GM19239 (cell line): ENCODE measurements at places on chromosomes 3 and 15.

DNA sequence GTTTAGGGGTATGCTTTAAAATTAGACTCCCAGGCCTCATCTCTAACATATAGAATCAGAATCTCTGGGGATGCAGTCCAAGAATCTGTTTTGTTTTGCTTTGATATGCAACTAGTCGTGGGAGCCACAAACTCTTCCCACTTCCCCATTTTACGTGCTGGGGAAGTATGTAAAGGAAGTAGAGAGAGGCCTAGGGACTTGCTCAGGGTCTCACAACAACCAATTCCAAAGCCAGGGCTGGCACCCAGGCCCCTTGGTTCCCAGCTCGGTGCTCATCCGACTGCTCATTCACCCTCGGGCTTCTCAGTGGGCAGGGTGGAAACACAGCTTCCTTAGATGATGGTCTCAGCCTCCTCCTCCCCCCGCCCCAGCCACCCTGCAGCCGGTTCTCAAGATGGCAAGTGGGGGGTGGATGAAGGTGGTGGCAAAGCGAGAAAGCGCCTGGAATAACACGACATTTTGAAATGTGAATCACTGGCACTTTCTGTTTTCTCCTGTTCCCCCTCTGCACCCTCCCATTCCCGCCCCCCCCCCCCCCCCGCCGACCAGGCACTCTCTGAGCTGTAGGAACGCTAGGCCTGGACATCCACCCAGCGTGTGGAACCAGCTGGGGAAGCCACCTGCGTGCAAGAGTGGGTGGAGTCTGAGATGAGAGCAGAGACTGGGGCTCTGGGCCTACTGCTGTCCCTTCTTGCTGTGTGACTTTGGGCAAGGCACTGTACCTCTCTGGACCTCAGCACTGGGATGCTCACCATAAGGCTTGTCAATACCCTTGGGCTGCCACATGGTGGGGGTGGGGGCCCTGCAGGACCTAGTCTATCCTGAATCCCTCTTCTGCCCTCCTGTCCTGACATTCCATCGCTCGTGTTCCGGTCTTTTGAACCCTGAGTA is 214.5 kb downstream of the RPLP1 start:
- DNase-seq, result peak; percentile 41

GRCh38 chr3:128312271-128312670 is 154.4 kb downstream of the DNAJB8 start:
- DNase-seq, result no peak

DNA sequence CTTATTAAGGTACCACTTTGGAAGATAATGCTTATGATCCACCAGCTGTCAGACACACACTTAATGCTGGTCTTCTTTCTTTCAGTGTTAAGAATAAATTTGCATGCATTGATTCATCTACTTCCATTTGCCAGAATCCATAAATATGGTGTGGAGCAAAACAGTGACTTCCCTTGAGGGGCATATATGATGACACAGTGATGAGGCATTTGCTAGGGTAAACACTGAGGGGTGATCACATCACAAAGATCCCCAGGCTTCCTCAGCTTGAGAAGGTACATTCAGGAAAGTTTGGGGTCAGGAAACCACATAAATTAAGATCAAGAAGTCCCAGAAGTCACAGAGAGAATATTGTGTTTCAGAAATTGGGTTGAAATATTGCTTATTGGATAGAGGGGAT is 9.9 kb upstream of the ZBED2 start:
- no peak for DNase-seq

- DNase-seq, result no peak
Observed at GRCh38 chr15:99086327-99086667, 18.6 kb upstream of the SYNM start.

DNA sequence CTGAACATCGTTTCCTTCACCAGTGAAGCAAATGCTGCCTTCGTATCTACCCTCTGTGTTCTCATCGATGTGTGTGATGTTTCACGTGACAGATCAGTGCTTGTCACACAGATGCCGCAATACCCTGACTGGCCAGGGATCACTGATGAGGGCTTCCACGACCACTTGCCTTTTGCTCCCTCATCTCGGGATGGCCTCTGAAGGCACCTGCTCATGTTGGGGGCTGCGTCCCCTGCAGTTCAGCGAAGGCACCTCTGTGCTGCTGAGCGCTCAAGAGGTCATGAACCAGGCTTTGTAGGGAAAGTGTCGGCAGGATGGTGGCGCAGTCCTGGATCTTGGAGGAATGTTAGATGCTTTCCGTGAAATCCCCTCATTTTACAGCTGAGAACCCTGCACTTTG is 79.2 kb upstream of the KLF13 start:
- no peak for DNase-seq

- no peak for DNase-seq
Observed at GRCh38 chr3:16140116-16140893, 34.2 kb upstream of the GALNT15 start.

- DNase-seq, result no peak
Observed at GRCh38 chr3:58178528-58179234, 32.1 kb downstream of the DNASE1L3 start.

DNA sequence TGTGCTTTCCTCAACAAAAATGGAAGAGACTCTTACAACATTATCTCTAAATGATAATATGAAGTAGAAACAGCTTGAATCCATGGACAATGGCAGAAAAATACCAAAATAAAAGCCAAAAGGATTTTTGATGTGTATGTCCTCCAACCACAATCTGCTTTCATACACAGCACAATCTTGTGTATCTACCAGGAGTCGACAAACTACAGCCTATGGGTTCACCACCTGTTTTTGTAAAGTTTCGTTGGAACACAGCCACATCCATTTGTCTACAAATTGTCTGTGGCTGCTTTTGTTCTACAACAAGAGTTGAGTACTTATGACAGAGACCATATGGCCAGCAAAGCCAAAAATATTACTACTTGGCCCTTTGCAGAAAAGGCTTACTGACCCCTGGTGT is 88.7 kb upstream of the UBE2E2 start:
- no peak for DNase-seq

DNA sequence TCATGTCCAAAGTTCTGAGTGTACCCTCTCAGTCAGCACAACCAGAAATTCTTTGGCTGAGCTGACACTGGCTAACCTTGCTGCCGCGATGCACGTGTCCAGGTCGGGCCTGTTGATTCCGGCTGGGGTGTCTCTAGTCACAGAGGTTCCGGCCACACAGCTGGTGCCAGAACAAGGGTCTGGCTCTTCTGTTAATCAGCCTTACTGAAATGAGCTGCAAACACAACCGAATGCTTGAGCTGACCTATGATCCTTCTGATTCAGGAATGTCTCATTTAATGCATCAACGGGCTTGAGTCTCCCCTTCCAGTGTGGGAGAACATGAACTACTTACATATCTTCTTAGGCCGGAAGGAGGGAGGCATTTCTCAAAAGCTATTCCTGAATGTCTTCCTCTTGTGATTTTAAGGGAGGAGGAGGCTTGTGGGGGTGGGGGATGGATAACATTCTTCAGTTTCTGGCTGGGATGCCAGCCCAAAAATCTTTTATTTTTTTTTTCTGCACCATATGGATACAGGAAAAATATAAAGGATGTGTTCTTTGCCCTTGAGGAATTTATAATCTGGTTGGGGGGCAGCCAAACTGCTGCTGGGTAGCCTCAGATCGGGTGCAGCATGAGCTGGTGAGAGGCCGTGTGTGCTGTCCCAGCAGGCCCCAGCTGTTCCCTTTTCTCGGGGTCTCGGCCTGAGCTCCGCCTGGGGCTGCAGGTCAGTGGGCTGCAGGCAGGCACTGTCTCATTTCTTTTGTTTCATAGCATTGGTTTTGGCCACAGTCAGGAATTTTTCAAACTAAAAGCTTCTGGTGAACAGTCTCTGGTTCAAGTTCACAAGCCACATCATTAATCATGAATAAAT is 319.1 kb upstream of the TBL1XR1 start:
- no peak for DNase-seq

GRCh38 chr3:97510795-97511194 is 253.8 kb upstream of the ARL6 start:
- DNase-seq, result no peak

DNA sequence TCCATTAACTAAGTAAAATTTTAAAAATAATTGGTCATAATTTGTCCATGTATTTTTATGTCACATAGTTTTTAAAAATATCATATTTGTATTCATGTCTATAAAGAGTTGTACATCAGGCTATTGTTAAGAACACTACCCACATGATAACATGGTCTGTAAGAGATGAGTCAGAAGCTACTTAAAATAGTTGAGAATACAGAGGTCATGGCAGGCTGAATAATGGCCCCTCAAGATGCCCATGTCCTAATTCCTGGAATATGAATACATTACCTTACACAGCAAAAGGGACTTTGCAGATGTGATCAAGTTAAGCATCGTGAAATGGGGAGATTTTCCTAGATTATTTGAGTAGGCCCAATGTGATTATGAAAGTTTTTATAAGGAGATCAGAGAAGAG is 782.9 kb upstream of the GOLIM4 start:
- no peak for DNase-seq

DNA sequence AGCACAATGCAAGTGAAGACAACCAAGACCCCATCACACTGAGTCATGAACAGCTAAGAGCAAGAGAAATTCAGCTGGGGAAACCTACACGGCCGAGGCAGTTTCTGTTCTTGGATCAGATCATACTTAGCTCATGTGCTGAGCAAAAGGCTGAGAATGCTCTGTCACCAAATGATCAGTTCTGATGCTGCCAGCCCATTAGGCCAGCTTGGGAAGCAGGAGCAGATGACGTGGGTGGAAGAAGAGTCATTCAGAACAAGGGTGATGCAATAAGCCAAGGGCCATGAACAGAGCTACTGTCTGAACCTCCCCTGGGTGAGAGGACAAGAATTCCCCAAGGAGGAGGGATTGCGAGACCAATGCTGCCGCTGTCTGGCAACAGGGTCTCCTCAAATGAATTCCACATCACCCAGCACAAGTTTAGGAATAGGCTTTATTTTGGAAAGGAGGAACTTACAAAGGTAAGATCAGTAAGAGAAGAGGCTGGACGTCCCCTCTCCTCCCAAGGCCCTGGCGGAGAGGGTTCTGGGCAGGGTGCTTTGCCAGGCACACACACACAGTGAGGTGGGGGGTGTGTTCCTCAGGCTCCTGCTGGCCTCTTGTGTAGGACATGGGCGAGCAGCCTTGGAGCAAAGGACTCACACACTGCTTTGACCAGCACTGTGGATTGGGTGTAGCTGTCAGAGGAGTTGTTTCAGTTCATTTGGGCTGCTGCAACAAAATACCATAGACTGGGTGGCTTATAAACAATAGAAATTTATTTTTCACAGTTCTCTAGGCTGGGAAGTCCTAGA is 65.6 kb upstream of the CTXND1 start:
- DNase-seq, result no peak

- DNase-seq, result no peak
Observed at GRCh38 chr15:49721621-49722020, 100.8 kb downstream of the DTWD1 start.

DNA sequence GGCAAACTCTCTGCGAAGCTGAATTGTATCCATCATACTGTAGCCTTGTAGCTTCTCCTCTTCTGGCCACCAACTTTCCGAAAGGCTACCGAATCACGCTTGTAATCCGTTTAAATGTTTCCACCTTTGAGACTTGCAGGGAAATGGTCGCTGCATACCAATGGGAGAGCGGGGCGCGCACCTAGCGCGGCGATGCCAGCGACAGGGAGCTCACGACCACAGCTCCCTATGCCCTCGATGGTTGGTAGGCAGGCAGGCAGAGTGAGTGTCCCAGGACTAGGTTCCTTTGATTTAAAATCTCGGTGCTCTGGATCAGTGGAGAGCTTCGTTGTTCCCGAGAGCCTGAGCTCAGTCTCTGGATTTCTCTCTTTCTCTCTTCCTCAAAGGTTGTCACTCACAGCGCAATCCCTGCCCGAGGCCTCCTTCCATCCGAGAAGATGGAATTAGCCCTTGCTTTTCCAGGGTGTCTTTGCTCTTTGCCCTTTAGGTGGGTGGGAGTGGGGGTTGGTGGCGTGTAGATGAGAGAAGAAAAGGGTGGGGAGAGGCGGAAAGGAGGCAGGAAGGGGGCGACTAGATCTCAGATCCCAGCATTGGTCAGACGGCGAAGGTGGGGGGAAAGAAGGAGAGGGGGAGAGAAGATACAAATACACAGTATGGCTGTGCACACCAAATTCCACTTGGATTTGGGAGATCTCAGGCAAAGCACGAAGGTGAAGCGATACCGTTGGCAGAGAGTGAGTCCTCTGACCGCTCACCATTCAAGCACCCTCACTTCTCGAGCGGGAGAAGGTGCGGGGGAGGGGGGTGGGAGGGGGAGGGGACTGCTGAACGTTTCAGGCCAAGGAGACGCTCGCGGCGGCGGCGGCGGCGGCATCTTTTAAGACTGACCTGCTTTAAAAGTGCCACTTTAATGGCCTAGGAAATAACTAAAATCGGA is at the start of gene SLITRK3:
SLITRK3 (minus strand) TSS at position 745 of the 937 bp plus-strand sequence. CDS start 5,554 bp downstream, outside the sequence.
- DNase-seq, result no peak

- peak; percentile 30 for DNase-seq
Observed at GRCh38 chr3:47475029-47475569, 642 bp downstream of the SCAP start.
